ENCODE measurements at places on chromosomes 3 and 15.

GRCh38 chr3:98406034-98406433, 15.6 kb downstream of the OR5K3 start:
- no peak for DNase-seq

DNA sequence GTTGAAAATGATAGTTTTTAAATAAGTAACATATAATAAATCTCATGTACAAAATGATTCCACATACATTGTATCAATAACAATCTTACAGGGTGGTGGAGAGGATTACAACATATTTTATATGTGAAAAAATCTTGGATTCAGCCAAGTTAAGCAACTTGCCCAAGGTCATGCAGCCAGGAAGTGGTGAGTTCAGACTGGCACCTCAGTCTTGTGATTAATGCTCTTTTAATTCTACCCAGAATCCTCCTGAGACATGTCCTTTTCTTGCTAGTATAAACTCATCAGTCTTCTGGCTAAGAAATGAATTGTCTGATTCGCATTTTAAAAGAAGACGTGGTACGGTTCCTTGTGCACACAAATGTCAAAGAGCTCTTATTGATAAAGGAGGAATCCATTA, 4.5 kb upstream of the MYRIP start:
- no peak for DNase-seq

DNA sequence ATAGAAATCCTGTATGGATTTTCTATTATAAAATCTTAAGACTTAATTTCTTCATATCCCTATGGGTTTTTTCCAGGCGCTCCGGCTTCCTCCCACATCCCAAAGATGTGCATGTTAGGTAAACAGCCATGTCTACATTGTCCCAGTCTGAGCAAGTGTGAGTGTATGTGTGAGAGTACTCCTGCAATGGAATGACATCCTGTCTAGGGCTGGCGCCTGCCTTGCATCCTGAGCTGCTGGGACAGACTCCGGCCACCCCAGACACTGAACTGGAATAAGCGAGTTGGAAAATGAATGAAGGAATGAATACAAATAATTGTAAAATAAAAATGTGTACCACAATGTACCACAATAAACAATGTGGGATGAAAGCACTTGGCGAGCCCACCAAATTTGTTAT, 69.2 kb downstream of the RFTN1 start:
- no peak for DNase-seq

- DNase-seq = no peak
Observed at GRCh38 chr3:151766454-151766853, 32.7 kb downstream of the AADACL2 start.

DNA sequence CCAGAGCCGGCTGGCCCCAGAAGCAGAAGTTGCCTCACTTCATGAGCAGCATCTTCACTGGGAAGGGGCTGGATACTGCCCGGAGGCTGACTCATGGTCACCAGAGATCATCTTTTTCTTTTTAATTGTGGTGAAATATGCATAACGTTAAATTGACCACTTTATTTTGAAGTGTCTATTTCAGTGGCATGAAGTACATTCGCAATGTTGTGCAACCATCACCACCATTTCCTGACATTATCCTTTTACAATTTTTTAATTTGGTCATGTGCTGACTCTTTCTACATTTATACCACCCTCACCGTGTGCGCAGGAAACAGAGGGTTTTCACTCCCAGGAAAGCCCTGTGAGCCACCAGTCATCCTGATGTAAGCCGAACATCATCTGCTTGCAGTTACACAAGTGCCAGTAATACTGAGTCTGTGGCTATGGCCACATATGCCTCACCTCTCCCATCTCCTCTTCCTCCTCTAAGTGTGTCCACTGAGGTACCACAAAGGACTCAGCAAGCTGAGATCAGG, 51.6 kb upstream of the ABHD17C start:
- no peak for DNase-seq

- DNase-seq = no peak
Observed at GRCh38 chr15:70060993-70061305, 36.8 kb downstream of the TLE3 start.

DNA sequence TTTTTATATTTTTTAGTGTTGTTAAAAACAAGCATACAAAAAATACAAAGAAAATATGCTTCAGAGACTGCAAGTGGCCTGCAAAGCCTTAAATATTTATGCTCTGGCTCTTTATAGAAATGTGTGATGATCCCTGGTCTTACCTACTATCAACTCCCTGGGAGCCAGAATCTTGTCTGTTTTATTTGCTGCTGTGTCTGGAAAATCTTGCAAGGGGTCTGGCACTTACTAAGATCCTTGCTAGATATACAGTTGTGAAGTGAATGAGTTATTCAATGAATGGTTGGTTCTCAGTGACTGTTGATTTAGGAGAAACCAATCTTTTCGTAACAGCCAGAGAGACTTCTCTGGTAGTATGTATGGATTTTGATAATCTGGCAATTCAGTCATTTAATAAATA, 521.0 kb upstream of the CFAP20DC start:
- DNase-seq = no peak

DNA sequence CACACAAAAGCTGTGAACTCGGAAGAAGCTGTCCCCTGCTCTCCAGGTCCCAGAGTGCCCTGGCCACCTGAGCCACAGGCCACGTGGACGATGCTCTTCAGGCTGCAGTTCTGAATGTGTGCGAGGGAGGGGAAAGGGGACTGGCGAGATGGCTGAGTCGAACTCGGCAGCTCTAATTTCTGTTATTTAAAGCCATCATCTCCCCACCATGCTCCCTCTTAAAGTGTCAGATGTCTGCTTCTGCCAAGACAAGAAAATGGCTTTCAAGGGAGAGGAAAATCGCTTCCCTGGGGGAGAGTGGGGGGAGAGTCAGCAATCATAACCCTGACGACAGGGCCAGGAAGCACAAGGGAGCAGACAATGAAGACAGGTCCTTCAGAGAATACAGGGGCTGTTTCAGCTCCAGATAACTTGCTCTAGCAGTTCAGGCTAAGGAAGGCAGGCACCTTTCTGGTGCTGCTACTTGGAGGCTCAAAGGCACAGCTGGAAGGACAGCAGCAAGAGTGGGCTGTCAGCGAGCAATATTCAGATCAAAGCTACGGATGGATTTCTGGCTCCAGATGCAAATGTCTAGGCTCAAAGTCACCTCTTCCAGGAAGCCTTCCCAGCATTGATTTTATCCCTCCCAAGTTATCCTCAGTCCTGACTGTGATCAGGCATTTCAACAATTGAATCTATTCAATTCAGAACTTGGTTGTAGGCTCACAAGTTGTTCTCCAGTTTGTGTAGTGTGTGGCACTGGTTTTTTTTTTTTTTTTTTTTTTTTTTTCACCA, 15.5 kb upstream of the CCDC33 start:
- DNase-seq = no peak

DNA sequence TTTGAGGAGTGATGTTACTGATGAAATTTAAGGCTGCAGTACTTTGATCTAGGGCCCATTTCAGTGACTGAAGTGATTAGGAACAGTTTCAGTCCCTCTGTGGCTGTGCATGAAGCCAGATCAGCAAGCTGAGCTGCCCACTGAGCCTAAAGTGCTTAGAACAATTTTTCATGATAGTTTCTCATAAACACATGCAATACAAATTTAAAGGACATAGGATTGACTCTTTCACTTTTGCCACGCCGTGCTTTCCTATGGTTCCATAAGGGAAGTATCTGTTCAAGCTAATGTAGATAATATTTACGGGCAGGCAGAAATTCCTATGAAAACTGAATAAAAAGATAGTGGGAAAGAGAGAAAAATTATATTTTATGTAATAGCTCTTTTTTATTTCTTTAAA, 10.6 kb downstream of the ANKUB1 start:
- no peak for DNase-seq

- DNase-seq = no peak
Observed at GRCh38 chr3:174159604-174160003, 699.5 kb upstream of the NAALADL2 start.

- DNase-seq = no peak
Observed at GRCh38 chr3:126358816-126359181, 1.6 kb upstream of the KLF15 start.

DNA sequence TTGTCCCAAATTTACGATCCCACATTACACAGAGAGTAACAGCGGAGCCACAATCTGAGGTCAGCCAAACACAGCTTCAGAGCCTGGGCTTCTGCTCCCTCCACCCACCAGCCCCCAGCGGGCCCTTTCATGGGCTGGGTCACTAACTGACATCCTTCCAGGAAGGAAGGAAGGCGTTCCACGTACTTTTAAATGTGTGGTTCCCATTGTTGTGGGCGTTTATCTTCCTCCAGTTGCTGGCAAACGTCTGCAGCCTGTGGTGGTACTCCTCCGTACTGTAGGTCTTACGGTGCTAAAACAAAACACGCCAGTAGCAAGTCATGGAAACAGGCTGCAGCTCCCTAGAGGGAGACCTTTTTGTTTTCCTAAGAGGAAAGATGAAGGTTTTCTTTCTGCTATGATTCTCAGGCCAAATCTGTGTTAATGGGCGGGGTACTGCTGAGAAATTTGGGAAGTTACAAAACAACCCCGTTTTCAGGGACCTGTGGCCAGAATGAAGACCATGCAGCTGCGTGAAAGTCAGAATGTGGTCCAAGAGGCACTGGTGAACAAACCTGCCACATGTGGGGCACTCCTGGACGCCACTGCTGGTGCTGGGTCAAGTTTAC, 7.6 kb downstream of the CTSH start:
- DNase-seq = no peak

DNA sequence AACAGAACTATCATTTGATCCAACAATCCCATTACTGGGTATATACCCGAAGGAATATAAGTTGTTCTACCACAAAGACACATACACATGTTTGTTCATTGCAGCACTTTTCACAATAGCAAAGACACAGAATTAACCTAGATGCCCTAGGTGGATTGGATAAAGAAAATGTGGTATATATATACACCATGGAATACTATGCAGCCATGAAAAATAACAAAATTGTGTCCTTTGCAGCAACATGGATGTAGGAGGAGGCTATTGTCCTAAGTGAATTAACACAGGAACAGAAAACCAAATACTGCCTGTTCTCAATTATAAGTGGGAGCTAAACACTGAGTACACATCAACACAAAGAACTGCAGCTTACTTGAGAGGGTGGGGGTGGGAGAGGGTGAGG, 142.5 kb downstream of the IL20RB start:
- no peak for DNase-seq

- DNase-seq = no peak
Observed at GRCh38 chr3:77976079-77976478, 936.2 kb downstream of the ROBO2 start.

DNA sequence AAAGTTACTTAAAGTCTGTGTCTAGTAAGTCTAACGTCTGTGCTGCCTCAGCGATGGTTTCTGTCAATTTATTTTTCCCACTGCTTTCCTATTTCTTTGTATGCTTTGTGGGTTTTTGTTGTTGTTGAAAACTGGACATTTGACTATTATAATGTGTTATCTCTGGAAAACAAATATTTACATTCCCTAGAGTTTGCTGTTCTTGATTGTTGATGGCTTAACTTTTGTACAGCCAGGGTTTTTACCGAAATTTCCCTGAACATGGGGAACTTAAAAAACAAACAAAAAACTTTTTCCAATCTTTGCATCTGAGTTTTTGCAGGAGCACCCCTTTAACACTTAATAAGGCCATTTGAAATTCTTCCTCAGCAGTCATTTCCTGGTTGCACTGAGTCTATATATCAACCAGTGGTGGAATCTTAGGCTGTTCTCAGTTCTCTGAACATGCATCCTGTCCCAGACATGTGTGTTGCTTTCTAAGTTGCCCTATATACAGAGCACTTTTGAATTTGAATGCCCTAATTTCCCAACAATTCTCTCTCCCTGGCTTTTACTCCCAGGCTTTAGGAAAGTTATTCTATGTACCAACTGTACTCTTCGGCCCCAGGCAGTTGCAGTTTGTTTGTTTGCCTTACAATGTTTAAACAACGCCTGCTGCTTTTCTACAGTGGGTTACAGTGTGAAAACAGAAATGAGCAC, 11.8 kb upstream of the PIAS1 start:
- DNase-seq = no peak

- DNase-seq = no peak
Observed at GRCh38 chr3:157127831-157128767, 31.8 kb downstream of the CCNL1 start.

DNA sequence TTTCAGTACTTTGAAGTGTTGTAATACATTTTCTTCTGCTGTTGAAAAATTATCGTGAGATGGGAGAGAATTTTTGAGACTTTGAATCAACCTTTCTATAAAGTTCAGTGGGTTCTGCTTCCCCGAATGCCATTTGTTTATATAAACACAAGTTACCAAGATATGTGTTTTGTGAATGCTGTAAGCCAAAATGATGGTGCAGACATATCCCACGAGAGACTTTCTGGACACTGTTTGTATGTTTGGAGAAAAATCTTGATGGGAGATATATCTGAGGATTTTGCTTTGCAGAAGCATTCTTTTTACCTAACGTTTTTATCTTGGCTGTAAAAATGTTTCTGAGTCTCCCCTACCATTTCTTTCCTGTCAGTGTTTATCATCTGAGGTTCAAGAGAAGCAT, 526.6 kb upstream of the ZNF717 start:
- DNase-seq = no peak

- no peak for DNase-seq
Observed at GRCh38 chr3:154921351-154921750, 158.8 kb upstream of the MME start.

DNA sequence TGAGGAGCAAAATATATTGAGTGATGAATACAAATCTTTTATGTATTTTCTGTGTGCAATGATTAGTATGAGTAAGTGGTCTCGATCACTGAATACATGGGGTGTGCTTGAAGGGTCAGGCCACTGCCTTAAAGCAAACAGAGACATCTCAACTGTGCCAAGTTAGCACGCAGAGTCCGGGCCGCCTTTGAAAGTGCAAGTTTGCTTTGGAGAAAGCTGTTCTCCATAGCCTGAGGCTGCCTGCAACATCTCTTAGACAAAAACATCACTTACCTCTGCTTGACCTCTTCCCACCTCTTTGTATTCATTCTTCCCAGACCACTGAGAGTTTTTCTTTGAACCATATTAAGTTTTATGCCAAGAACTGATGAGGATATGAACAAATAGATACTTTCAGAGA, 267.0 kb downstream of the ZBTB20 start:
- DNase-seq = no peak

DNA sequence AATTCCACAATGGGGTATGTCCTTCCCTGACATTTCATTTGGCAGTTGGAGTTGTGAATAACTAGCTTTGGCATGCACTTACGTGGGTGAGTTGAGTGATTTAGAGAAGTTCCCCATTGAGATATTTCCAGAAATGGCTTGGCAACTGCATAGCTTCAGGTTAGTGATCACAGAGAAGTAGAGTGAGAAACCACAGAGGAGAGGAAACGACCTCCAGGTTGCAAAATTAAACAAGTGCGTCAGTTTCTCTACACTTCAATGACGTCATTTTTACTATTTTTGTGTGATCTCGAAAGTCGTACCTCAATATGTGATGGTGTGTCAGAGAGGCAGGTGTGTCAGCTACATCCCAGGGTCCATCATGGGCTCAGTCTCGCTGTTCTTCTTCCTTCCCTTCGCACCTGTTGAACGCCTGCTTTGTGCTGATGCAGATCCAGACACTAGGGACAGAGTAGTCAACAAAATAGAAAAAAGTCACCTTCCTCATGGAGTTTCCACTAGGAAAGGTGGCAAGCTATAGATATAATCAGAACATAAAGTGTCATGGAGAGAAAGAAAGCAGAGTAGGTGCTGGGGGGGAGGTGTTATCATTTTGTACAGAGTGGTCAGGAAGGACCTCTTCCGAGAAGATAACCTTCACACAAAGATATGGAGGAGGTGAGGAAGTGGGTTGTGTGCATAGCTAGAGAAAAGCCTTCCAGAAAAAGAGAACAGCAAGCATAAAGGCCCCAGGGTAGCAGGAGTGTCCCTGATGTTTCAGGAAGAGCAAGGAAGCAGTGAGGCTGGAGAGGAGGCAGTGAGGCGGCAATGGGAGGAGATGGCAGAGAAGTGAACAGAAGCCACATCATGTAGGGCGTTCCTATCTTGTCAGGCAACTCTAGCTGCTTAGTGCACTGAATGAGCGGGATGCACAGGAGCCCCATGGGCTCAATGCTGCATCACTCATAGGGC, 75.6 kb downstream of the MCTP2 start:
- DNase-seq = peak; percentile 62

All from stimulated activated naive B cell treated with anti-CD40 and anti-IgM and Interleukin-4, amounts not matched to agents 10 μg/mL and 1 μg/mL and 100 μg/mL, for 72 hours (primary cell).